ENCODE measurements at places on chromosomes 12 and 14.

DNA sequence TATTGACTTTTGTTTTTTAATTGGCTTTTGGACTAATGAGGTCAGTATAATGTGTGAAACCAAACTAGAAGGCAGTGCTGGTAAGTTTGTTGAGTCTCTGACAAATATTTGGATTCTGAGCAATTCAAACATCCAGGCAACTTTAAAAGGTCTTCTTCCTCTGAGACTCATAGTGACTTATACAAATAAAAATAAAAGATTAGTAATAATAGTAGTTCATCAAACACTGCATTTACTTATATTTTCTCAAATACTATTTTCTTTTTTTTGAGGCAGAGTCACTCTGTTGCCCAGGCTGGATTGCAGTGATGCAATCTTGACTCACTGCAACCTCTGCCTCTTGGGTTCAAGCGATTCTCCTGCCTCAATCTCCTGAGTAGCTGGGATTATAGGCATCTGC is 337.9 kb downstream of the DAD1 start:
- DNase-seq, result no peak

GRCh38 chr12:22698576-22698975 is 73.6 kb downstream of the ETNK1 start:
- no peak for DNase-seq

GRCh38 chr12:45216230-45216982 is 511 bp downstream of the ANO6 start:
- no peak for DNase-seq

DNA sequence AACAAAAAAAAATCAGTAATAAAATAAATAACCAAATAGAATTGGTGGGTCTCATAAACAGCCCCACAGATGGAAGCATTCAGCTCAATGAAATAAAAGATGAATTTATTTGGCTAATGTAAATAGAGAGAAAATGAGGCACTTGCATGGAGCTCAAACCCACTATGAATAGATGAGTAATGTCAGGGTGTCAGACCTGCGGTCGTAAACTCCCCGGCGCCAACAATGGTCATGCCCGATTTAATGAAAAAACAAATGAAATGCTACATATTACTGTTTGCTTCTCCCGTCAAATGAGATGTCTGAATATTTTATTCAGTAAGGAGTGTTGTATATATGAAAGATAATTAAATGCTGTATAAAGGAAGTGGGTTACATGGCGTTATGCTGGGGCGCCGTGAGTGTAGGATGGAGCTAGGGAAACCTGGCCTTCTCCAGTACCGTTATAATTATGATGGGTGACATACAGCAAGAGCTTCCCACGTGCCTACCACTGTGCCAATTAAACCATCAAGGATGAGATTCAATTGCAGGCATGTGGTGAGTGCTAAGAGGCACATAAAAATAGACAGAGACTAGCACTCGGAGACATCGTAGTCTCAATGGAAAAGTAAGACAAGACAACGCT is 648.1 kb downstream of the BCL11B start:
- DNase-seq, result no peak

GRCh38 chr12:112891093-112892024 is 15.4 kb upstream of the OAS1 start:
- DNase-seq, result no peak

GRCh38 chr12:91687052-91688017 is 458.3 kb downstream of the BTG1 start:
- DNase-seq, result peak; percentile 14

GRCh38 chr12:53593707-53594106 is 32.5 kb downstream of the ATF7 start:
- DNase-seq, result no peak

- DNase-seq, result no peak
Measured at GRCh38 chr14:93970965-93971634, 5.3 kb downstream of the ASB2 start.

DNA sequence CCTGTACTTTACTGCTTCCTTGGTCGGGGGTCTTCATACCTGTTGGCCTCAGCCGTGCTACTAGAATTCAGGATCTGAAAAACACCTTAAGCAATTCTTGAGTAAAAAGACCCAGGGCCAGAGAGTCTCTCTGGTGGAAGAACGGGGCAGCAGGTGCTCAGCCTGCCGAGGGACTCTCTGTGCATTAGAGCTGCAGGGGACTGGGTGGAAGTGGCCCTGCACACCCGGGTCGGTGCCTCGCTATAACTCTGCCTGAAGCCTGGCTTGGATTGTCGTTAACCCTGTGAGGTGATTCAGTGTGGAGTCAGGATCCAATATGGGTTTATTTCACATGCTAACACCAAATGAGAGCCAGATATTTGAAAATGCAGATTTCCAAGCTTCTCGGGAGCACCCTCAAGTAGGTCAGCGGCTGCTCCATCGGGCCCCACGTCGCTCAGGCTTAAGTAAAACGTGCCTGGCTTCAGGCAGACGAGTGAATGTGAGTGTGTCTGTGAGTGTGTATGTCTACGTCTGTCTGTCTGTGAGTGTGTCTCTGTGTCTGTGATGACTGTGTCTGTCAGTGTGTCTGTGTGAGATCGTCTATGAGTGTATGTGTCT is 35.1 kb upstream of the C14orf180 start:
- DNase-seq, result no peak

GRCh38 chr14:105010891-105011291 is 10.0 kb downstream of the CDCA4 start:
- no peak for DNase-seq

DNA sequence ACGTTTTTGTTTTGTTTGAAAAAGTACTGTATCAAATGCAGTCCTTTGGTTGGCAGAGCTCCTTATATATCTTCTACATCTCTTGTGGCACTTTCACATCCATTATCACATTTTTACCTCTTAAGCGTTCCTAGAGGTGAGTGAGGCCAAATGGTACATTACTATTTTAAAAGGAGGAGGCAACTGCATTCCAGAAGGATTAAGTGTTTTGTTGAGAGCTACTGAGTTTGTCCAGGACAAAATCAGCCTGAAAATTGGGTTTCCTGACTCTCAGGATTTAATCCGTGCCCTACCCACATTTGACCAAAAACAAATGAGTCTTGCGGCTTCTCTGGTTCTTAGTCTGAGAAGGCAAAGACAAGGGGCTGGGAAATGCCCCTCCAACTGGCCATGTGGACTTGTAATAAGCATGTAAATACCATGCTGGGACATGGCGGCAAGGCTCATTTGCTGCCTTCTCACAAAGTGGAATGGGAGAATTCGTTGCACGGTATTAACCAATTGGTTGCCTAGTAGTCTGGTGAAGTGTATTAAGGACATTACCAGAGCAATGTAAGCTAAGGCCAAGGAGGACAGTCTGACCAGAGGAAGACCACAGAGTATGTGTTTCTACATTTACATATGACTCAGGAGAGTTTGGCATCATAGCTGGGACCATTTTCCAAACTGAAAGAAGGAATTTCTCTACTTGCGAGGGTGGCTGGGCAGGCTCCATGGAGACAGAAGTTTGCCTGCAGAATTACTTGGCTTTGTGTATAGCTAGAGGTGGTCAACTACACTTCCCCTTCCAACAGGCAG is 175.8 kb upstream of the PLXNC1 start:
- DNase-seq, result peak; percentile 73

- DNase-seq, result no peak
Measured at GRCh38 chr12:116060764-116061163, 216.7 kb downstream of the MED13L start.

GRCh38 chr14:85058150-85058549 is 471.8 kb upstream of the FLRT2 start:
- DNase-seq, result no peak

GRCh38 chr12:49546481-49546880 is 7.7 kb downstream of the KCNH3 start:
- no peak for DNase-seq

DNA sequence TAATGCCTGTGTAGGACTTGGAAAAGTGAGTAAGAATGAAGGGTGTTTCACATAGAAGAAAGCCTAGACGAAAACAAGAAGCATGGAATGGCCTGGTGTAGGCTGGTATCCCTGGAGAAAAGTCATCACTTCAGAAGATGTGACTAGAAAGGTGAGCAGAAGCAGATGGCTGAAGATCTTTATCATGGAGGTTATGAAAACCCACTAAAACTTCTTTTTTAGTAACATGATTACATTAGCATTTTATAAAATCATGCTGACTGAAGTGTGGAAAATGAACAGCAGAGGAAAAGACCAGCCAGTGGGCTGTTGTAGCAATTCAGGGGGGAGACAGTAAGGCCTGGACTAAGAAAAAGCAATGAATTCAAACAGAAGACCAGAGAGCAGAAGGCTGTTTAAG is 114.5 kb upstream of the G2E3 start:
- no peak for DNase-seq

- DNase-seq, result no peak
Measured at GRCh38 chr14:55624913-55625312, 44.9 kb downstream of the KTN1 start.

GRCh38 chr14:101122237-101123141 is 219.0 kb upstream of the RTL1 start:
- no peak for DNase-seq

- no peak for DNase-seq
Measured at GRCh38 chr14:60634153-60634552, 15.1 kb downstream of the SIX1 start.

GRCh38 chr14:90294872-90295271 is 36.9 kb downstream of the NRDE2 start:
- DNase-seq, result no peak

GRCh38 chr12:62712681-62713573 is 222.0 kb downstream of the PPM1H start:
- DNase-seq, result no peak

GRCh38 chr12:107379852-107380567 is 286.7 kb upstream of the CRY1 start:
- no peak for DNase-seq

- DNase-seq, result no peak
Measured at GRCh38 chr12:65907513-65907912, 83.2 kb downstream of the HMGA2 start.

- DNase-seq, result peak; percentile 95
Measured at GRCh38 chr12:46386360-46386867, 13.8 kb upstream of the SLC38A2 start.

DNA sequence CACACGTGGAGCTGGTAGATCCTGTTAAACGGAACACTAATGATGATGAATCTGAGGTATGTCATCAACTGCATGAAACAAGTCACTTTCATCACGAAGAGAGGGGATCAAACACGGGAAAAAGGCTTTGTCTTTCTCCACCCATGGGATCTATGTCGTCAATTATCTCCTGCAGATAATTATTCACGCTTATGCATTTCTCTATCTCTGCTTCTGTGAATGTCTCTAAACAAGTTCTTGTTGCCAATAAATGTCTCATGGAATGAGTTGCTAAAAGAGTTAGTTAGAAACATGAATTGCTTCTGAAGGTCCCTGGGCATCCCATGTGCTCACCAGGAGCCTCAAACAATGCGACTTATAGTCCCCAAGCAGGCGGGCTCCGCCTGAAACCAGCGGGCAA is 1228.2 kb upstream of the TMEM132C start:
- no peak for DNase-seq

DNA sequence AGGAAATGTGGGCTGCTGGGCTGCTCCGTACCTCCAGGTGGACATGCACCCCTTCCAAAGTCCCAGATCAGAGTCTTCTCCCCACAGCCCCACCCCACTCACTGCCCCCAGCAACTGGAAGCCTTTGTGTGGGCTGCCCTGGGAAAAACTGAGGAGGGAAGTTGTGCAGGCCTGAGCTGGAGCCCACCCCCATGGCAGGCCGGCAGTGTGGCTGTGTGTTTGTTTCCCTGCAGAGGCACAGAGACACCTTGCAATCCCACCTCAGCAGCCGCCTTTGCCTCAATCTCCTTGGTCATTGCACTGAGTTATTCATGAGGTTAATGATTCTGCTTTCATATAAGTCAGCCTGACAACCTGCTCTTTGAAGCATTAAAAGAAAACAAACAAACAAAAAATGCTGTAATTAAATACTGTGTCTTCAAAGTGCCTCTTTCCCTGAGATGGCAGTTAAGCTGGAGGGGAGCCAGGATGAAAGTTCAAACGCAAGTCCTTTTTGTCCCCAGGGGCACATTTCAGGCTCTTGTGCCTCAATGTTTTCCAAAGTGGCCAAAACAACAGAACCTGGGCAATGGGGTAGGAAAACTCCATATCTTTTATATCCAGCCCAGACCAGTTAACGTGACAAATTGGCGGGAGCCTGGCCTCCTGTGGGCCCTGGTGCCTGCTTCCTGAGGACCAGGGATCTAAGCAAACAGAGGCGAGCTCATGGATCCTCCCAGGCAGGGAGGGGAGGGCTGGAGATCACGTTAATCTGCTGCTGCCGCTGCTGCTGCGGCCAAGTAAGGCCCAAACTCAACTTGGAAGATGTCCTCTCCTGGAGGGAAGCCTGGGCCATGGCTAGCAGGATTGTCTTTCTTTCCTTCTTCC is 51.9 kb upstream of the TSPAN11 start:
- DNase-seq, result no peak

DNA sequence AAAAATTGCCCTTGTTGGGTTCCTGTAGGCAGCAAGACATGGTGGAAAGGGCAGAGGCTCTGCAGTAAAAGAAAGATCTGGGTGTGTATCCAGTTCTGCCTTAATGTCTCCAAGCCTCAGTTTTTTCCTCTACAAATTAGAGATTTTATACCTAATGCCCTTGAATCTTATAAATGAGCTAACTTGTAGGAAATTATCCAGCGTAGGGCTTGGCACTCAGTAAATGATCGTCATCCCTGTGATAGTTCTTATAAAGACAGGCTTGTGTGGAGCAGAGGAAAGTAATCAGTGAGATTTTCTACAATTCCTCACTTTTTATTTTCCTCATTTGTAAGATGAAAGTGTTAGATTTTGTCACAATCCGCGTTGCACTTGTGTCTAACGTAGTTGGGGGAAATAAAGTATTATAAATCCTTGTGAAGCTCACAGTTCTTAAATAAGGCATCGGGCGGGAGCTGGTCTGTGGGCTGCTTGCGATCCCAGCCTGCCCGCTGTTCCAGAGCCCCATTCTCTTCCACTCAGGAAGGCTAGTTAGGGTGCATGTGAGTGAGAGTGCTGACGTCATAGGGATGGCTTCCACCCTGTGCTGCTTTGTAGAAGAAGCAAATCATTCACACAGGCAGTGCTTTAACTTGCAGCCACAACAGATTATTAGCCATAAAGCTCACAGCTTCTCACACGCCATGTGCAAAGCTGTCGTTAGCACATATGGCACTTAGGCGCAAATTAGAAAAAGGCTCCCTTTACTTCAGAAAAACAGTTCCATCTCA is 87.6 kb downstream of the EML1 start:
- no peak for DNase-seq

DNA sequence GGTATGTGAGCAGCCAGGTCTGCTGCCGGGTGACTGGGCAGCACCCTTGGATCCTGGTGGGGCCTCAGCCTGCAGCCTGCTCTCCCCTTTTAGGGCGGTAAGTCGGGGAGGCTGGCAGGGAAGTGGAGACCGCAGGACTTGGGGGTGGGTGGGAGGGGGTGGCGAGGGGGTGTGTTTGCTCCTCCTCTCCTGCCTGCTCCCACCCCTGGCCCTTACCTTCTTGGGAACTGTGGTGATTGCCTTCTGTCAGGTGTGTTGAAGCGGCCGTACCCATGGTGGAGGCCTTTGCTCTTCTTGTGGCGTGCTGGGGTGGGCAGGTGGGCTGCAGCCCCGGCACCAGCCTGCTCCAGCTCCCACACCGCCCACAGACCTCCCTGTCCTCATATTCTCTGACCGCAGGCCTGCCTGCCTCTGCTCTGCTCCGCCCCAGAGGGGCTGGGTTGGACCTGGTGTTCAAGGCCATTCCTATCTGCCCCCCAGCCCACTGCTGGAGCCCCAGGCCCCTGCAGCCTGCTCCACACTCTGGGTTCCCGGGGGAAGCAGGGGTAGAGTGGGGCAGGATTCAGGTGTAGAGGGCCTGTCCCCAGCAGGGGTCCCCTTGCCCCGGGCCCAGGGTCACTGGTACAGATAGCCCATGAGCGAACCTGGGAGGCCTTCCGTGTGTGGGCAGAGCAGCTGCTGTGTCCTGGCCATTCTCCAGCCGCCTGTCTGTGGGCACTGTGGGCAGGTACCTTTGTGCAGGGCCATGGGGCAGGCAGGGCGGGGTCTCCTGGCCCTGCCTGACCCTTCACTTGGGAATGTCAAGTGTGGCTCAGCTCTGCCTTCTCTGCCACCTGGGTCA is 5.2 kb downstream of the TEDC1 start:
- no peak for DNase-seq

Data from AG09309 (cell line).